ENCODE measurements at places on chromosomes 7 and 10.

- no peak for DNase-seq
These were observed 284.9 kb upstream of the COBL start for GRCh38 chr7:51601461-51601860.

DNA sequence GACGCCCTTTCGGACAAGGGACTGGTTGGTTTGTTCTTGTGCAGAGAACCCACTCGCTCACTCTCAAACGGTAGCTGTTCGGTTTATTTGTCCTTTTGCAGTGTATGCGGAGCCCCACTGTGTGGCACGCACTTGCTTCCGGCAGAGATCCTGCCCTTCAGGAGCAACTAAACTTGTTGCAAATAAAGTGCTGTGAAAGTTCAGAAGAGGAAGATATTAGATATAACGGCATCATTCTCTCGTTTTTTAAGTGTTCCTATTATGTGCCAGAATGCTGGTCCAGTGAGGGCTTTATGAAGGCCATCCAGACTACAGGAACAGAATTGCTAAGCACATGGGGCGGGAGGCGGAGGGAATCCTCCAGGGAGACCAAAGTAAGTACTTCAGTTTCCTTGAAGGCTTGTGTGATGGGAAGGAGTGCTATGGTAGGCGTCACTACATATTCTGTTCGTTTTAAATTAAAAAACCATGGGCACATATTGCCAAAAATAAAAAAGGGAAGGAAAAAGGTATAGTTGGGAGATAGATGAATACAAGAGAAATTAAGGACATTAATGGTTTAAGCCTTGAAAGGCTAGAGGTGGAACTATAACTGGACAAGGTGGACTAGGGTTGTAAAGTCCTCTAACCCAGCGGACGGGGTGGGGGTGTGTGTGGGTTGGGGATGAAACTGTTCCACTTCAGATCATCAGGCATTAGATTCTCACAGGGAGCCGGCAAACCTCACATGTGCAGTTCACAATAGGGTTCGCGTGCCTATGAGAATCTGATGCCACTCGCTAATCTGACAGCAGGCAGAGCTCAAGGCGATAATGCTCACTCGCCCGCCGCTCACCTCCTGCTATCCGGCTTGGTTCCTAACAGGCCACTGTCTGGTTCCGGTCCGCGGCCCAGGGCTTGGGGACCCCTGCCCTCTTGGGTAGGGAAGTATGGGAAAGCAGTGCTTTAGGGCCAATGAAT, 704 bp upstream of the ERLIN1 start:
- DNase-seq: no peak

GRCh38 chr7:73504017-73504416, 18.1 kb downstream of the BAZ1B start:
- DNase-seq: no peak

GRCh38 chr10:43174969-43175368, 36.7 kb downstream of the CSGALNACT2 start:
- no peak for DNase-seq

DNA sequence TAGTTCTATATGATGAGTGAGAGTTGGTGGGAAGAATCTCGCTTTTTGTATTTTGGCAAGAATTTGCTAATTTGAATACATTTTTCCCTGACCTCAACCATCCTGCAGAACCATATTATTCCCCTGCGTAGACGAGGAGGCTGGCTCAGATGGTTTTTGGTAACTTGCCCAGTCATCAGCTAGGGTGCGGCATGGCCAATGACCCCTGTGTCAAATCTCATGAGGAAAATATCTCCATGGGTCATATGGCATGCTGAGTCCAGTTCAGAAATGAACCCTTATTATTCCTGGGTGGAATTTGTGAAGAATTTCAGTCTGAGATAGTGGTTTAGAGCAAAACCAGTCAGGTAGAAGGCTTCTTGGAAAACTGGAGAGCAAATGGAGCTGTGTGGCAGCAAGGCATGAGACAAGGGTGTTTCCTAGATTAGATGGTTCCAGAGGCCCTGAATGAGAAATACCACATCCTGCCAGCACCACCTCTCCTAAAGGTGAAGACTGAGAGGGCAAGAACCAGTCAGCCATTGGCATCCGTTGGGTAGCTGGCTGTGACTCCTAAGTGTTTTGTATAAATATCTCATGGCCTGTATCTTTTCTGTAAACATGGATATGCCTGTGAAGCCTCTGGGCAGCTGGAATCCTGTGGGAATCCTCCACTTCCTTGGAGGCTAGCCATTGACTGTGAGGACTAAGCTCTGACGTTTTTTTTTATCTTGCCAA, 5.8 kb upstream of the UPP1 start:
- DNase-seq: no peak

- DNase-seq: no peak
These were observed 5.7 kb upstream of the ZCCHC24 start for GRCh38 chr10:79451046-79451699.

GRCh38 chr7:82183634-82184033, 259.9 kb downstream of the CACNA2D1 start:
- DNase-seq: no peak

- no peak for DNase-seq
These were observed 16.2 kb downstream of the PFKFB3 start for GRCh38 chr10:6218692-6219493.

DNA sequence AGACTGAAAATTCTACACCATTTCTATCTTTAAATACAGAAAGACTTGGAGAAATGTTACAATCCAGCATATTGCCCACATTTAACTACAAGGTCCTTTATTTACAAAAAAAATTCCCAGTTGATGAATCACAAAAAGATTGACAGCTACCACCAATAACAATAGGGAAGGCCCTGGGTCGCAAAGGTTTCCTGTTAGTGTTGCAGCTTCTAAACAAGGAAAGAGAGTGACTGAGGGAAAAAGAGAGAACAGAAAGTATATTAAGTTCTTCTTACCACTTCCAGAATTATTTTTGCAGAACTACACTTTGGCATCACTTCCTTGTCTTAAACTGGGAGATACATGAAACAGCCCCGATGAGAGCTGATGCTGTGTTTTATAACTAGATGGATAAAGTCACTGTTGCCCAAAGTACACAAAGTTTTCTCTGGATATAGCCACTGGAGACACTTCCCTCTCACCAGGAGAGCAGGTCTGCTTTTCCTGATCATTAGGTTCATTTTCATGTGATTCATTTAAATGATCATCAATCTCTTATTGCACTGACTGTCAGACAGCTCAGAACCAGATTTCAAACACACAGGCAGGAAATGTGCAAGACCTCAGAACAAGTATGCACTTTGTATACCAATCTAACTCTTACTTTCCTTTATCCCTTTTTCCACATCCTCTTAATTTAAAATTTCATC, 57.0 kb downstream of the SHTN1 start:
- no peak for DNase-seq

DNA sequence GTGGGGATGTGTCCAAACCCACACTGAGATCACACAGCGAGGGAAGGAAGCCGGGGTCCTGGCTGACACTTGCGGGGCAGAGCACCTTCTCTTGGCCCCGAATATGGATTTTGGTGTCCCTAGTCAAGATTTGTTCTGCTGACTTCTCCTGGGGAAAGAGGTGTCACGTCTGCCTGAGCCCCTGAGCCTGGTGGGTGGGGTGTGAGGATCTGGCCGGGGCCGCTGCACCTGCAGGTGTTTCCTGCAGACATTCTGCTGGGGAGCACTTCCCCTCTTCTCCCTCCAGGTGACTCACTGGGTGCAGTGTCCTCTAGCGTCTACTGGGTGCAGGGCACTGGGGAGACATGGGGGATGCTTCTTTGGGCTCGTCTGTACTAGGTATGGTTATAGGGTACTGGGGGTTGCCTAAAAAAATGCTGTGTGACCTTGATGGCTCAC, 99.2 kb downstream of the GRK5 start:
- no peak for DNase-seq
